ENCODE measurements at places on chromosomes 11 and 22.

DNA sequence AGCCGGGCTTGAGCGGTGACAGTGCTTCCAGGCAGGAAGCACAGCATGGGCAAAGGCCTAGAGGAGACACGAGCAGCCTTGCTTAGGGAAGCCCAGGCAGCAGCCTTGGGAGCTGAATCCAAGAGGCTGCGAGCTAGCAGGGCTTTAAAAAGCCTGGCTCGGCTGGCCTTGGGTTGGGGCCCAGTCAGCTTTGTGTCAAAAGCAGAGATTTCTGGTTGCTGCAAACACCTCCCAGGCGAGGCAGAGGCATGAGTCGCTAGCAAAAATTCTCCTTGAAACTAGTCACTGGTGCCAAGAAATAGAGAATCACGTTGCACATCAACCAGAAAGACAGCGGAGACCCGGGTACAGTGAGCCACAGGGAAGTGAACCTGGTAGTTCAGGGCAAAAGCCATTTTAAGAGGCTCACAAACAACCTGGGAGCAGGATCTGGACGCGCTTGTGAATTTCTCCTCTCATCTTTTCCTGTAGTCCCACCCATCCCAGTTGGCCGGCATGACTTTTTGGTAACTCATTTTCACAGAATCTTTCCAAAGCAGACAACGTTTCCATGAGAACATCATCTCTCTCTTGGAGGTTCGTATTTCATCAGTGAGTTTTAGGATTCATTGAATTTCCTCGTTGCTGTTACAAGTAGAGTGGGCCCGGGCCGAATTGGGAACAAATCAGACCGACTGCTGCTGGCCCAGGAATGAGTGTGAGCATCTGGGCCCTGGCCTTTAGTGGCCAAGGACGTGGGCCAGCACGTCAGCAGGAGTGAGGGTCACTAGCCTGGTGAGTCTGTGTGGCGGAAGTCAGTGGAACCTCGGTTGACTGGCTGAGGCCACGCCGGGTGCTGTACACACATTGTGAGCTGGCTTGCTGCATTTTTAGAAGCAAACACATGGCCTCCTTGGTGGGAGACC lies 16.4 kb upstream of the FGF4 start:
- DNase-seq: peak; percentile 76

DNA sequence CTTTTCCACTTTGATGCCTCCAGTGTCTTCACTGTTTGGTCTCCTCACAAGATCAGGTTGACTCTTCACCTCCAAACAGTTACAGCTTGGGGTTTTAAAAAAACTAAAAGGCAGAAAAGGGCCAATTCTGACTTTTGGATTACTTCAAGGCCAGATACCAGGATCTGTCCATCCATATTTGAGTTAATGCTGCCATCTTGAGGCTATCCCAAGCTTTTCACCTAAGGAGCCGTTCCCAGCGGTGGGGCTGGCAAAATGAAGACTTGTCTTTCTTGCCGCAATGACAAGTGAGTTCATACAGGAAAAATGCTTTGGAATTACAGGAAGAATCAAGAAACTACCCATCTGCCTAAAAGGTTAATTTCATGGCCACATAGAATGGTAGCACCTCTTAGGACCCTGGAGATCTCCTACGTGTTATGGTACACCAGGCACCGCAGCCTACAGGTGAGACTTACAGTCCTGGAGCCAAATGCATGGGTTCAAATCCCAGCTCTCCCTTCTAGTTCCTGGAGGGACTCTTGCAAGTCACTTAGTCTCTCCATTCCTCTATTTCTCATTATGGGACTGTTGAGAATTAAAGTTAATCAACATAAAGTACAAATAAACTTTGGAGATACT lies 6.0 kb upstream of the OR5B21 start:
- peak; percentile 46 for DNase-seq

- no peak for DNase-seq
Observed at GRCh38 chr11:94032725-94033124, 11.6 kb downstream of the HEPHL1 start.

- DNase-seq: no peak
Observed at GRCh38 chr11:115985896-115986295, 481.7 kb upstream of the CADM1 start.

- DNase-seq: no peak
Observed at GRCh38 chr11:95175818-95176380, 55.1 kb downstream of the SESN3 start.

GRCh38 chr11:72483412-72484186 lies 49.3 kb upstream of the CLPB start:
- peak; percentile 75 for DNase-seq

- DNase-seq: peak; percentile 65
Observed at GRCh38 chr11:3153291-3153861, 11.7 kb downstream of the OSBPL5 start.

DNA sequence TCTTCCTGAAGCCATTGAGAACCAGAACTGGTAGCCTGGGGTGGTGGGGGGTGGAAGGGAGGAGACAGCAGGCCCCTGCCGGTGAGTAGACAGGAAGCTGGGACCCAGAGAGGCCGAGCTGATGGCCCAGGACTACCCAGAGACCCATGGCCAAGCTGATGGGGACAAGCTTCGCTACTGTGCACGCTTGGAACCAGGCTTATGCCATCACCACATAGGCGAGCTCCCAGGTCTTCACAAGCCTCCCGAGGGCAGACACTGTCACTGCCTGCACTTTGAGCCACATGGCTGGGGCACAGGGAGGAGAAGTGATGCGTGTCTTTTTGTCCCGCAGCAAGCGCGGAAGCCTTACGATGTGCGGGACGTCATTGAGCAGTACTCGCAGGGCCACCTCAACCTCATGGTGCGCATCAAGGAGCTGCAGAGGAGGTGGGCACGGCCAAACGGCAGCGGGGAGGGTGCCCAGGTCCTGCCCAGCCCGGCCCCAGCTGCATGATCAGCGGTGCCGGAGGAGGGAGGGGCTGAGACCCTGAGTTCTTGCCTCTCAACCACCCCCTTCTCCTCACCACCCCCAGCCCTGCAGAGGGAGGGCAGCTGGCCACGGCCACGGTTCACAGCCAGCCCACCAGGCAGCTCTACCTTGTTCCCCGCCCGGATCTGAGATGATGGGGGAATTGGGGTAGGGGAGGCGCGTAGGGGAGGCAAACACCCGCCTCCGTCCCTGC lies 76.0 kb upstream of the KCNQ1OT1 start:
- DNase-seq: no peak

- DNase-seq: no peak
Observed at GRCh38 chr11:7251836-7252682, at the start of gene SYT9. SYT9 (plus strand) TSS chr11:7251904; CDS start chr11:7252187, 283 bp downstream.

DNA sequence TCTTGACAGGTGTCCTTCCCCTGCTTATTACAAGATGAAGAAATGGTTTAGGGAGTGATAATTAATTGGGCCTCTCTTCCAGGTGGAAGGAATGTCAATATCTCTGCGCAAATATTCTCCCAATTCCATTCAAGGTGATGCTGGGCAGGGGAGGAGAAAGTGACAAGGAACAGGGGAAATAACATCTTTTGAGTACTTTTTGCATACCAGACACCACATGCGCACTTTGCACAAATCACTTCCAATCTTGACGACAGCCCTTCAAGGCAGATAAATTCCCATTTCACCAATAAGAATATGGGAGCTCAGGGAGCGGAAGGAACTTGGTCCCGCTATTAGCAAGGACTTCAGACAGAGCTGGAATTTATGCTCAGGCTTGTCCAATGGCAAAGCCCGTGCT lies 145.1 kb upstream of the TBCEL start:
- DNase-seq: no peak

DNA sequence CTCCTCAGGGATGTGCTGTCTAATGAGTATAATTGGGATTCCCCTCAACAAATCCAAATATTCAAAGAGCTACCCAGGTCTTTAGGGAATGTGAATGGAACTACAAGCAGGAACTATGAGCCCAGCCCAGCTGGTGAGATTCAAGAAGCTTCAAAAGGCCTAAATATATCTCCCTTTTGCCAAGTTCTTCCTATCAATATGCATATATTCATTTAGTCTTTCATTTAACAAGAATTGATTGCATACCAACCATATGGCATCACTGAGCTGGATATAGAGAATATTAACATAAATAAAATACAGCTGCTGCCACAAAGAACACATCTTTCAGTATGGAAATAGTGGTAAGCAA lies 58.9 kb upstream of the PRSS23 start:
- no peak for DNase-seq

DNA sequence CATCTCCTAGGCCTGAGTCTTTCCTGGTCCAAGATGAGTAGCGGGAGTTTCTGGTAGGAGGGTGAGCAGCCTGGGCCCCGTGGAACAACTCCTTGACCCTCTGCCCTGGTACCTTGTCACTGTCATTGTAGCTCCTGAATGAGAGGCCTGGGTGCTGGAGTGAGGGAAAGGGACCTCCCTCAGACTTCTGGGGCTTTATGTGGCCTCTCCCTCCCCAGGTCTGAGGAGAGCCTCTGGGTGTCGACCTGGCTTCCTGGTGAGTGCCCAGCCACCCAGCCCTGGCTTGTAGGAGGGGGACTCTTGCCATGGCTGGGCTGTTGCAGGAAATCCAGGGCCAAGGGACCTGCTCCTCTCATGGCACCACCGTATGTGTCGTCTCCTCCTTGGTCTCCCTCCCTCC lies 3.9 kb downstream of the P2RY2 start:
- DNase-seq: no peak

DNA sequence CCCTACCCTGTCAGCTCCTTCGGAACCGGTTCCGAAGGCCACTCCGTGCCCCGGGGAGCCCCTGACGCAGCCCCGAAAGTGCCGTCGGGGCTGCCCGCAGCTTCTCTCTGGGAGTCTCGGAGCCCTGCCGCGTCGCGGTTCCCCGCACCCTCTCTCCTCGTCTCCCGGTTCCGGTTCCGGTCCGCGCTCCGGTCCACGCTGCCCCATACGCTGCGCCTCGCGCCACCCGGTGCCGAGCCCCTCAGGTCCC lies 618 bp downstream of the MTA2 start:
- DNase-seq: no peak

DNA sequence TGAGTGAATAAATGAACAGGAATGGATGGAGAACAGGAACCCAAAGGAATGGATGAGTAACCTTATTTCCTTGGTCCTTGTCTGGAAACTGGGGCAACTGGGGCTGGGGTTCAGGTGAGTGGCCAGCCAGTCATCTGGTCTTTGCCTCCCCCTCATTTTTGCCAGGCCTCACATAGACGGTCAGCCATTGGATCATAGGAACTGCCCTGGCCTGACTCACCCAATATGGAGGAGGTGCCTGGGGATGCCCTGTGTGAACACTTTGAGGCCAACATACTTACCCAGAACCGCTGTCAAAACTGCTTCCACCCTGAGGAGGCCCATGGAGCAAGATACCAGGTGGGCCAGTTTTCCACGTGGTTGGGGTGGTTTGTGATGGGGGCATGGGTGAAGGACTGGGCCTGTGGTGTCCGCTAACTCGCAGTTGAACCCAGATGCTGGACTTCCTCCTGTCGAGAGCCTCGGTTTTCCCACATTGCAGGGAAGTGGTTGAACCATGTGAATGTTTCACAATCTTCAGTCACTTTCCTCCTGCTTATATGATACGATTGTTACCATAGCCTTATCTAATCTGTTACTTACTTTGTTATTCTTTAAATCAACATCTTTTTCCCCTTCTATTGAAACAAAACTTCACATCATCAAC lies 4.4 kb downstream of the TRIOBP start:
- DNase-seq: no peak

DNA sequence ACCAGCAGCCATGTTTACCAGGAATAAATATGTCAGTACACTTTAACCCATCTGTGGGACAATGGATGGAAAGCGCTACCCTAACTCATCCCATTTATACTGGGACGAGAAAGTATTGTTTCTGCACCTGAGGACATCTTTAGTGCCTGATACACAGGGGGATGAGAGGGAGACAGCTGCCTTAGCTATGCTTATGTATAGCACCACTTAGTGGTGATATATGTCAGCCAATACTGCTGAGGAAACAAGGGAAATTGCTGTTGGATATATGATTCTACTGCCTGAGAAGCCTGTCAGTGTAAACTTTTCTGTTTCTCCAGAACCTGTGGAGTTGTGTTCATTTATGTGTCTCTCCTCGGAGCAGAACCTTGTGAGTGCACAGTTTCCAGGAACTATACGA lies 13.3 kb upstream of the CEP295 start:
- DNase-seq: no peak

DNA sequence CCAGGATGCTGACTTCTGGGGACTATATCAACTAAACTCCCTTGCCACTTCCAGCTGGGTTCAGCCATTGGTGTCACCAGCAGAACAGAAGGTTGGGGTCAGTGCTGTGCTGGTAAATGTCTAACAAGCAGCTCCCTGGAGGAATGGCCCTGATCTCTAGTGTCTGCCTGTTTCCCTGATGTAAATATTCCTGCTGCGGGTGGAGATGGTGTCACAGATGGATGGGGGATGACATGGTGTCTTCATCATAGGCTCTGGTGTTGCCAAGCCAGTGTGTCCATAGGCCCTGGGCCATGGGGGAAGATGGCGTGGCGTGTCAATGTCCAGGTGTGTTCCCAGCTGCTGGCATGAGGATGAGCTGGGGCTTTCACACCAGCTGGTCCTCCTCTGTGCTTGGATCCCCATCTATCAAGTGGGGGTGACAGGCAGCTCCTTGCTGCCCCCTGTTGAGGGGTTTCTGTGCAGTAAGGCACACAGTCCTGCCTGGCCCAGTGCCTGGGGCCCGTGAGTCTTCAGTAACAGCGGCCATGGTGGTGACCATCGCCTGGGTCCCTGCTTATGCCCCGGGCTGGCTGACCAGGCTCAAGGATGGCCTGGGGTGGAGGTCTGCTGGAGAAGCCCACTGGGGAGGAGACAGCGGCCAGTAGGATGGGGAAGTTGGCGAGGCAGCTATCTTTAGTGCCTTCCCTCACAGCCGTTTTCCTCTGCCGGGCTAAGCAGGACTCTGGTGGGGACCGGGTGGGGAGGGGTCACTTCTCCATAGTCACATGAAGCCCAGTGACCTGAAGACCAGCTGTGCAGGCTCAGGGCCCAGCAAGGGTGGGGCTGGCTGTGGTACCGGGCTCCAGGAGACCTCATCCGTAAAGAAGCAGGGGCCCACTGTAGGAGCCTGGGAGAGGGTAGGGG lies 12.7 kb downstream of the RPL3 start:
- no peak for DNase-seq

DNA sequence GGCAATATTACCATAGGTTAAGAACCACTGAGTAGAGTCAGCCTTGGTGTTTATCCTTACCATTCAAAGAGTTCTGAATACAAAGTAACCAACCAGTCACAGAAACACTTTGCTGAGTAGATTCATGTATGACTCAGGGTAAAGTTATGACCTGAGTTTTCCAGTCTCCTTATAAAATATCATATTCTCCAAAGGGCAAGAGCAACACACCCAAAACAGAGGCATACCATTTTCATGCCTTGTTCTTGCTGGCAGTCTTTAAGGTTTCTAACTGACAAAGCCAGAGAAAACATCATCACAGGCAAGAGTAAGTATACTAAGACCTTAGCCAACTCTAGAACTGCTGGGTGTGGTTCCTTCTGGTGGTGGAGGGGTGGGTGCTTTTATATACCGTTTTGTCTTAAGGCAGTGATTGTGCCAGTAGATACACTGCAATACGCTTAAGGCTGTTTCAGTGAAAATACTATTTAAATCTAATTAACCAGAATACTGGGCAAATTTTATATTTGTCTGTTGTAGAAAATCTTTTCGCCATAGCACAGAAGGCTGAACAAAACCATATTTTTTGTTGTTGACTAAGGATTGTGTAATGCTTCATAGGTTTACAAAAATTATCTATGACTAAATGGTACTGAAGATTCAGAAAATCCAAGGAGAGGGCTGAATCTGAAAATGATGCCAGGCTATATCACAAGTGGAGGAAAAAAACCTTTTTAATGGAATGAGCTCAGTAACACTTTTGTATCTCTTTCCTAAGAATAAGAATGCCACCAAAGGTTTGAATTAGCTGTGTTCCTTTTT lies 3.0 kb downstream of the ATL3 start:
- DNase-seq: peak; percentile 93

- no peak for DNase-seq
Observed at GRCh38 chr22:25753252-25753651, 11.3 kb downstream of the MYO18B start.
